ENCODE measurements at places on chromosomes 4 and X. TPM values are rescaled to one million over a fixed set of nuclear protein-coding genes. Genes with fewer than 3 reads are reported as not detected.

The BTK gene
- total RNA-seq: under 0.01 TPM

The CCDC120 gene
- 1.6 TPM for total RNA-seq

The VCX2 gene
- total RNA-seq: not detected

The PPP2R2C gene
- 0.39 TPM for total RNA-seq

The ACE2 gene
- total RNA-seq: not detected

The SOX3 gene
- total RNA-seq: not detected

The SHROOM2 gene
- total RNA-seq: 10.1 TPM

The NUDT6 gene
- 4.6 TPM for total RNA-seq

The KIAA1210 gene
- not detected for total RNA-seq

The TMSB15C gene
- total RNA-seq: 10.9 TPM

The TSPAN7 gene
- 9.2 TPM for total RNA-seq

The RAB39B gene
- total RNA-seq: 0.13 TPM

The TMEM156 gene
- total RNA-seq: 0.39 TPM

The DNAAF6 gene
- not detected for total RNA-seq

The SOD3 gene
- total RNA-seq: not detected

The UCHL1 gene
- total RNA-seq: 24.9 TPM

The DCAF4L1 gene
- total RNA-seq: 0.13 TPM

The DDX53 gene
- total RNA-seq: not detected

The RBM47 gene
- total RNA-seq: 0.13 TPM

The SSX3 gene
- not detected for total RNA-seq

The OTC gene
- 0.26 TPM for total RNA-seq

The AFM gene
- not detected for total RNA-seq

The DDIT4L gene
- total RNA-seq: 2.0 TPM

The DCAF12L2 gene
- total RNA-seq: not detected

The EREG gene
- total RNA-seq: under 0.01 TPM

The MECP2 gene
- 17.1 TPM for total RNA-seq

The ZRSR2 gene
- total RNA-seq: 1.9 TPM

The NCBP2L gene
- not detected for total RNA-seq

The TRAM1L1 gene
- 0.51 TPM for total RNA-seq

The LAMTOR3 gene
- total RNA-seq: 29.2 TPM

The HELT gene
- not detected for total RNA-seq

The PDCL2 gene
- total RNA-seq: not detected

The MAGED1 gene
- 84.8 TPM for total RNA-seq

The SPANXN3 gene
- total RNA-seq: not detected

The MAGED4 gene
- total RNA-seq: 33.4 TPM

The ASMT gene
- not detected for total RNA-seq

The MAGEC1 gene
- not detected for total RNA-seq

The UBA1 gene
- 115 TPM for total RNA-seq

The CT45A7 gene
- not detected for total RNA-seq

The ITM2A gene
- total RNA-seq: 95.0 TPM

The ALG13 gene
- total RNA-seq: 44.9 TPM

The SEPSECS gene
- total RNA-seq: 6.7 TPM

The SAGE1 gene
- not detected for total RNA-seq

The SLC38A5 gene
- total RNA-seq: 6.4 TPM

The P2RY4 gene
- total RNA-seq: not detected

The SMIM31 gene
- total RNA-seq: not detected

The AR gene
- 0.26 TPM for total RNA-seq

The BMPR1B gene
- total RNA-seq: 0.38 TPM

The HSD17B13 gene
- total RNA-seq: under 0.01 TPM

The ARHGEF6 gene
- 8.9 TPM for total RNA-seq

The CRMP1 gene
- total RNA-seq: 1.5 TPM

The TMEM255A gene
- total RNA-seq: not detected

The PWWP3B gene
- not detected for total RNA-seq

The RNF175 gene
- not detected for total RNA-seq

The HTT gene
- 71.8 TPM for total RNA-seq

The CYTL1 gene
- total RNA-seq: 41.8 TPM

The REELD1 gene
- total RNA-seq: not detected

The CACNA1F gene
- under 0.01 TPM for total RNA-seq

All from dermis microvascular lymphatic vessel endothelial cell (primary cell).